Spinal cord (tissue), 10 donors: ENCODE measurements at places on chromosomes 16 and 17. TPM values are rescaled to one million over a fixed set of nuclear protein-coding genes. Genes with fewer than 3 reads are reported as not detected.

DNA sequence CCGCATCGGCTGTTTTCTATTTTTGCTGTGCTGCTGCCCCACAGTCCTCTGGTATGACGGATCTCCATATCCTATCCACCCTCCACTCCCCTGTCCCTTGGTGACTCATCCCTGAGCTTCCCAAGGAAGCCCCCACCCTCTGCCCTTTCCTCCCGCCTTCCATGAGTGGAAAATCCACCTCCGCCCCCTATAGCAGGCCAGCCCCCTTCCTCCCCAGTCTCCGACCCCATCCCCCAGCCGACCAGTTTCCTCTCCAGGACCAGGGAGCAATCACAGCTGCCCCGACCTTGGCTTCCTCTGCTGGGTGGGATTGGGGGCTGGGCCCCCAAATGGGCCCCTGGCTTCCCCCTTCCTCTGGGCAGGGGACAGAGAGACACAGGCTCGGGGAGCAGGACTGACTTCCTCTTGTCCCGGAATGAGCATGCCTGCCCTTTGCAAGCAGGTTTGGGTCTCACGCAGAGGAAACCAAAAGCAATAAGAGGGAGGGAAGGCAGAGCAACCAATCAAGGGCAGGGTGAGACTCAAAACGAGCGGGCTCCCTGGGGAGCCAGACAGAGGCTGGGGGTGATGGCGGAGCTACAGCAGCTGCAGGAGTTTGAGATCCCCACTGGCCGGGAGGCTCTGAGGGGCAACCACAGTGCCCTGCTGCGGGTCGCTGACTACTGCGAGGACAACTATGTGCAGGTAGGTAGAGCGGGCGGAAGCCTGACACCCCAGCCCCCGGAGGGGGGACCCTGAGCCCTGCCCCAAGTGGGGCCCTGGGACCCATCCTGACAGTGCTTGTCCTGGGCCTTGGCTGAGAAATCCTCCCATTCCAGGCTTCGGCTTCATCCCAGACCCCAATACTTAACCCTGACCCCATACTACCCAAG, at the start of the genes ABI3 and GNGT2:
ABI3 (plus strand) TSS at position 550 of the 872 bp plus-strand sequence; CDS start at position 568, 18 bp downstream.
GNGT2 (minus strand) TSS at position 417 of the 872 bp plus-strand sequence. CDS start 3,152 bp downstream, outside the sequence.
- DNase-seq, result no peak
- no peaks in the 10 kb centered on the region for H3K36me3 ChIP-seq
- peaks cover 10% of the 10 kb centered on the region for H3K27me3 ChIP-seq
- H3K27ac ChIP-seq, result no peak within 1 kb of the TSS
- H3K4me3 ChIP-seq, result peak within 1 kb of the TSS; percentile 17

DNA sequence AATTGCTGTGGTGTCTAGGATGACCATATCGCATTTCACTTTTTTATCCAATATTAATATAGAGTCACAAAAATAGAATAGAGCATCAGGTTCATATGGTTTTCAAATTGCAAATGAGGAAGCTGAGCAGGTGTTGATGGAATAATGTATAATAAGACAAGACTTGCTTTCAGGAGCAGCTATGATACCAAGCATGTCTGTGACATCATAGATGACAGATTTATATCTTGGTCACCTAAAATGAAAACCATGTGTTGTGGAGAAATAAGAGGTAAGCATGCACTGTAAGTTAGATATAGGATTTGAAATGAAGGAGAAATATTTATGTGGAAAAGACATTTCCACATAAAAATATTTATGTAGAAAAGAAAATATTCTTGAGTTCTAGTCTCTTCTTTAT, 8.6 kb downstream of the MEIOC start:
- H3K4me3 ChIP-seq, result no peak overlapping the region
- H3K36me3 ChIP-seq, result no peaks in the 10 kb centered on the region
- no peaks in the 10 kb centered on the region for H3K4me1 ChIP-seq
- H3K27ac ChIP-seq, result no peak overlapping the region

SKAP1 gene
- 4.4 TPM for total RNA-seq

CD7 gene
- total RNA-seq, result 0.33 TPM

CTF1 gene
- 0.79 TPM for total RNA-seq
